Liver (tissue), 10 donors: ENCODE measurements at places on chromosomes 4 and X. TPM values are rescaled to one million over a fixed set of nuclear protein-coding genes. Genes with fewer than 3 reads are reported as not detected.

TLL1 gene
- total RNA-seq: not detected

- no peaks in the 10 kb centered on the region for H3K4me1 ChIP-seq
- H3K36me3 ChIP-seq: no peaks in the 10 kb centered on the region
- no peaks in the 10 kb centered on the region for H3K27me3 ChIP-seq
- no peak overlapping the region for H3K27ac ChIP-seq
Measured at GRCh38 chrX:72060196-72060920, 71.4 kb downstream of the RTL5 start.

- H3K27me3 ChIP-seq: no peaks in the 10 kb centered on the region
- no peaks in the 10 kb centered on the region for H3K36me3 ChIP-seq
- H3K27ac ChIP-seq: no peak overlapping the region
- H3K4me3 ChIP-seq: no peak overlapping the region
Measured at GRCh38 chr4:54165438-54165837, 63.7 kb upstream of the PDGFRA start.

GRCh38 chr4:139454111-139455045, at the start of gene RAB33B:
Gene RAB33B, plus strand, starts transcription at chr4:139454121. Its CDS starts 75 bp downstream, at chr4:139454196.
- peak within 1 kb of the TSS; percentile 97 for H3K27ac ChIP-seq
- H3K36me3 ChIP-seq: peaks cover 1% of the 10 kb centered on the region
- no peaks in the 10 kb centered on the region for H3K27me3 ChIP-seq
- H3K4me1 ChIP-seq: peaks cover 13% of the 10 kb centered on the region

- H3K4me1 ChIP-seq: no peaks in the 10 kb centered on the region
- no peaks in the 10 kb centered on the region for H3K36me3 ChIP-seq
- no peaks in the 10 kb centered on the region for H3K27me3 ChIP-seq
- H3K27ac ChIP-seq: no peak overlapping the region
- H3K4me3 ChIP-seq: no peak overlapping the region
Measured at GRCh38 chrX:9681422-9681821, 84.2 kb downstream of the GPR143 start.

TEX11 gene
- 0.08 TPM for total RNA-seq

MAGEA2B gene
- total RNA-seq: not detected

DNA sequence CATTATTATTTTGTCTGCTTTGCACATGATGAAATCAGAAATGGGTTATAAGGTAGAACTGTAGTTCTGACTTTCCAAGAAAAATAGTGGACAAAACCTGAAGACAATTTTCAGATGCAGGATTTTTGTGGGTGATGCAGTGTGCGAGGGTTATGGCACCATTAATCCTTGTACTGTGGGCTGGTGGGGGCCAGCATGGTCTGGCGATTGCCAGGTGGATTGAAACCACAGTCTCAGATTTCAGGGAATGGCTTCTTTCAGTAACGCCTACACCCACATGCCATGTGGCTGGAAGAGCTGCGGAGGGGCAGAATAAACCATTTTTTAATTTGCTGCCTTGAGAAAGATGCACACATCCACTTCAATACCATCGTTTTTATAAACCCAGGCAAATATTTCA, 150.5 kb downstream of the ARSF start:
- no peak overlapping the region for H3K4me3 ChIP-seq
- no peaks in the 10 kb centered on the region for H3K4me1 ChIP-seq
- DNase-seq: no peak
- H3K27ac ChIP-seq: no peak overlapping the region

DNA sequence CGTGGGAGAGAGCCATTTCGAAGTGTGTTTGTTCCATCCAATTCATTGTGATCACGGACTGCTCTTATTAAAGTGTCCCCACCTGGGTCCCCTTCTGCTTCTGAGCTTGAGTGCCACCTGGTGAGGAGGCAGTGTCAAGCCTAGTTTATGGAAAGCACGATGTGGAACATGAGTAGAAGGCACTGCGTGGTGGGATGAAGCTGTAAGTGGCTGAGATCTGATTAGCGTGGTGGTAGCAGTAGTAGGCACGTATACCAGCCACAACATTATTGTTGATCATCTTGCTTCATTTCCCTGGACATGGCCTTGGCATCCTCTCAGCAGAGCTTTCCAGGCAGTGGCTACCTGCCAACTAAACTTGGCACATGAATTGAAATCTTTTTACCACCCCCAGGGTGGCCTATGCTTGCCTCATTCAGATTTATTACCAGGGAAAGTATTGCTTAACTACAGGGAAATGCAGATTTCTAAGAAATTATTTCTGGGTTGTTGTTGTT, 46.4 kb downstream of the GPAT3 start:
- no peaks in the 10 kb centered on the region for H3K36me3 ChIP-seq
- peak overlapping the region; percentile 47 for H3K27ac ChIP-seq
- no peak for DNase-seq
